ENCODE measurements at places on chromosomes 11 and 22.

DNA sequence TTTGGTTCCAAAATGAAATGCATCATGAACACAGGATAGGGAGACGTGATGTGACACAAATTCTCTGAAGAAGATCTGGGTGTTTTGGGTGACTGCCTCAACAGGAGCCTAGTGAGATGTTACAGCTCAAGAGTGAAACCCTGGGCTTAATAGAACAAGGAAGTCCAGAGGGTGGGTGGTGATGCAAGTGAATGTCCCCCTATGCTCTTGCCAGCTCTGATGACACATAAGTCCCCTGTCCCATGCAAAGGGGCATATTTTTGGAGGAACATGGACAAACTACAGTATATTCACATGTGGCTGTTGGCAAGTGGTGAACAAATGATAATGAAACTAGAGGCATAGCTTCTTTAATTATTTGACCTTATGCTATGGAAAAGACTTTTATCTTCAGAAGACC lies 9.2 kb downstream of the CRTAM start:
- no peak for DNase-seq

DNA sequence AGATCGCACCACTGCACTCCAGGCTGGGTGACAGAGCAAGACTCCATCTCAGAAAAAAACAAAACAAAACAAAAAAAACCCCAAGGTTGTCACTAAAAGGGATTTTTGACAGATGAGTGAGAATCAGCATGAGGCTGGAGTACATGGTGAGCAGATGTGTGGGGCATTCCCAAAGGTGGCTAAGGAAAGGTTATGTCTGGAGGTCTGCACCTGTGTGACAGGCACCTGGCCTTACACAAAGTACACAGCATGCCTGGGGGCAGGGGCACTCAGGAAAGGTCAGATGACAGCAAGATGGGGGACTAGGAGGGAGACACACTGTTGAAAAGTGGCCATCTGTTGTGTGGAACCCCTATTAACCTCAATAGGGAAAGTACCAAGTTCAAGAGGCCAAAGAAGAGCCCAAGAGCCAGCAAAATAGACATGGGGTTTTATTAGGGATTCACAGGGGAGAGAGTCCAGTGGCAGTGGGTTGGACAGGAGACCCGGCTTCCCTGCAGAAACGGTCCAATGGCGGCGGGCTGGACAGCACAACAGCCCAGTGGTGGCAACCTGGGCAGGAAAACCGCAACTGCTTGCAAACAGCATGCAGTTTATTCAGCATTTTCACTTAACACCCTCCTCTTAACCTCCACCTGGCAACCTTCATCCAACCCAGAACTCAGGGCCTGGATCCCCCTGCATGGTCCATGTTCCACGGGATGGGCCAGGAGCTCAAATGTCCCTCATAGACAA lies 101.1 kb downstream of the MICAL2 start:
- no peak for DNase-seq

DNA sequence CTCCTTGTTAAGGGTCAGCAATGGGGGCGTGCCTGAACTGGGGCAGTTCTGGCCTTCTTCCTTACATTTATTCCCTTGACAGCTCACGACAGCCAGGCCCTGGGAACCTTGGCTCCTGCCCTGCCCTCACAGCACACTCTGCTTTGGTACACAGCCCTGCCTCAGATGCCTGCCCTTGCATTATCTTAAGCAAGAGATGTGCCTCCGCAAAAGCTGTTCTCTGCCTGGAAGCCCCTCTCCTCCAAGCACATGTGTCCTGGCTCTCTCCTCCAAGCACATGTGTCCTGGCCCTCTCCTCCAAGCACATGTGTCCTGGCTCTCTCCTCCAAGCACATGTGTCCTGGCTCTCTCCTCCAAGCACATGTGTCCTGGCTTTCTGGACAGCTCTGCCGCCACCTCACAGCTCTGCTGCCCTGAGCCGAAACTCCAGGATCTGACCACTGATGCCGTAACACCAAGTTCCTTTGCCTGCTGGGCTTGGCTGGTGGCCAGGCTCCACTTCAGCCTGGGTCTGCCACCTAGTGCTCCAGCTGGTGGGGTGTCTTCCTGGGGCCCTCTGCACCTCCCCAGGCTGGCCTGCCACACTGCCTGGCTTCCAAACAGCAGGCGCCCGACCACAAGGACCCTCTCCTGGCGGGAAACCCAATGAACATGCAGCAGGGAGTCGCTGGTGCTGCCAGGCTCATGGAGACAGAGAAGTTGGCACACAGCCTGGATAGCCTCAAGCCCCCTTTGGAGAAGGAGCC lies 53.0 kb downstream of the SCUBE1 start:
- no peak for DNase-seq

DNA sequence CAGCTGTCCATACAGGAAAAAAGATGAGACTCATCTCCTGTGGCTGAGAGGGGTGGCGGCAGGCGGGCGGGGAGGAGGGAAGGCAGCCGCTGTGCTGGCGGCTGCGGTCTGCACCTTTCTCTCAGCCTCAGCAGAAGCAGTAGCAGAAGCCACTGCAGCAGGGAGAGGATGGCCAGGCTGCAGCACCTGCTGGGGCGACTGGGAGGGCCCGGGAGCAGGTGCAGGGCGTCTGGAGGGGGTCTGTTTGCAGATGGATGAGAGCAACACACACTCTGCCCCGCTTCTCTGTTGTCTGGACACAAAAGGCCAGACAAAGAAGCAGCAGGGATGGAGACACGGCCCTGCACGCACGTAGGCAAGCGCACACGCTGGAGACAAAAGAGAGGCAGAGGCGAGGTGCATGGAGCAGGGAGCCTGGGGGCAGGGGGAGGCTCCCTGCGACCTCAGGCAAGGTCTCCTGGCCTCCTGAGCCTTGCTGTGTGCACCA lies 9.3 kb upstream of the MIAT start:
- DNase-seq, result no peak

DNA sequence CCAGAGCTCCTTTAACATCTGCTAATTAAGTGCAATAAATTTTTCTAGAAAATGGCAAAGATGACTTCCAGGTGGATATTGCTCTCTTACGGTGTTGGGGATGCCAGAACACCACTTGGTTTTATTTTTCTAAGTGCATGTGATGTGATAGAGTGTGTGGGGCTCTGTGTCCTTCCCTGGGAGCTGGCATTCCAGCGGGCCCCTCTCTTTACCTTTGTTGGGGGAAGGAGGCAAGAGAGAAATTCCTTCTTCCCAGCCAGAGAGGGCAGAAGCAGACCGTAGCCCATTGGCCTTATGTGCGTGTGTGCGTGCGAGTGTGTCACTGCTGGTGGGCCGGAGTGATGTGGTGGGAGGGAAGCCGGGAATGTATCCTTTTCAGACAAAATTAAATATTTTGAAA lies 17.2 kb downstream of the TEF start:
- DNase-seq, result no peak

DNA sequence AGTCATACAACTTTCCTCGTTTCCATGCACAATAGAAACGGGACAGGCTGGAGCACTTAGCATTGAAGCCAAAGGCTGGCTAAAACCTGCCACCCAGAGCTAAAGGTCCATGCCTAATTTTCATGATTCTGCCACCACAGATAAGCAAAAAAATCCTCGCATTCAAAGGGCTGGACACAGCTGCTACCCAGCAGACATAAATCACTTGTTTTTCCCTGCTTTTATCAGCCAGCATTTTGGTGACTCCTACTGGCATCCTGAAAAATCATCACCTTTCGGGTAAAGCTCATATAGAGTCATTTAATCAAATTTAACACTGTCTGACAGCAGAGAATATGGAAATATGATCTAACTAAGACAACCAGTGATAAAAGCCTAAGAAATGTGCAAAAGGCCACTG lies 37.9 kb downstream of the ALG9 start:
- no peak for DNase-seq

- no peak for DNase-seq
Measured at GRCh38 chr11:43830928-43831440, 49.6 kb upstream of the ALKBH3 start.

- DNase-seq, result no peak
Measured at GRCh38 chr11:46308631-46309419, 31.4 kb downstream of the CREB3L1 start.

- DNase-seq, result no peak
Measured at GRCh38 chr22:42719656-42720262, 911 bp downstream of the A4GALT start.

GRCh38 chr22:29073618-29074275 lies 912 bp downstream of the KREMEN1 start:
- no peak for DNase-seq

- no peak for DNase-seq
Measured at GRCh38 chr22:30424534-30425326, 838 bp upstream of the MTFP1 start.

DNA sequence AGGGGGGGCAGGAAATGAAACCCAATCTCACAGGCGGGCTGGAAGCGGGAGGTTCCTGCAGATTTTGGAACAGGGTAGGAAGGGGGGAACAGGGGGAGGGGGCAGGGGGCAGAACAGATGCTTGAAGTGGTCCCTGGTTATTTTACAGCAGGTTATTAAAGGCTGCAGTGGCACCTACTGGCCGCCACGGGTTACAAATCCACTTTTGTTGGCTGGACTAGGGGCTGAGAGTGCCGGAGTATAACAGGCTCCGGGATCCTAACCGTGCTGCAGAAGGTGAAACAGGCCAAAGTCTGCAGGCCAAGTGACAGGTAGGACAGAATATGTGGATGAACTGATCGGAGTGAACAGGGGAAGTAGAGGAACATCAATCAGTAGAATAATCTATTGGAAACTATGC lies 2.5 kb downstream of the ROBO3 start:
- no peak for DNase-seq

GRCh38 chr11:32447252-32447651 lies 11.9 kb upstream of the WT1 start:
- no peak for DNase-seq

- DNase-seq, result no peak
Measured at GRCh38 chr11:72750556-72751115, 1.6 kb downstream of the ARAP1 start.

- no peak for DNase-seq
Measured at GRCh38 chr11:124618863-124619262, 3.8 kb upstream of the TBRG1 start.

DNA sequence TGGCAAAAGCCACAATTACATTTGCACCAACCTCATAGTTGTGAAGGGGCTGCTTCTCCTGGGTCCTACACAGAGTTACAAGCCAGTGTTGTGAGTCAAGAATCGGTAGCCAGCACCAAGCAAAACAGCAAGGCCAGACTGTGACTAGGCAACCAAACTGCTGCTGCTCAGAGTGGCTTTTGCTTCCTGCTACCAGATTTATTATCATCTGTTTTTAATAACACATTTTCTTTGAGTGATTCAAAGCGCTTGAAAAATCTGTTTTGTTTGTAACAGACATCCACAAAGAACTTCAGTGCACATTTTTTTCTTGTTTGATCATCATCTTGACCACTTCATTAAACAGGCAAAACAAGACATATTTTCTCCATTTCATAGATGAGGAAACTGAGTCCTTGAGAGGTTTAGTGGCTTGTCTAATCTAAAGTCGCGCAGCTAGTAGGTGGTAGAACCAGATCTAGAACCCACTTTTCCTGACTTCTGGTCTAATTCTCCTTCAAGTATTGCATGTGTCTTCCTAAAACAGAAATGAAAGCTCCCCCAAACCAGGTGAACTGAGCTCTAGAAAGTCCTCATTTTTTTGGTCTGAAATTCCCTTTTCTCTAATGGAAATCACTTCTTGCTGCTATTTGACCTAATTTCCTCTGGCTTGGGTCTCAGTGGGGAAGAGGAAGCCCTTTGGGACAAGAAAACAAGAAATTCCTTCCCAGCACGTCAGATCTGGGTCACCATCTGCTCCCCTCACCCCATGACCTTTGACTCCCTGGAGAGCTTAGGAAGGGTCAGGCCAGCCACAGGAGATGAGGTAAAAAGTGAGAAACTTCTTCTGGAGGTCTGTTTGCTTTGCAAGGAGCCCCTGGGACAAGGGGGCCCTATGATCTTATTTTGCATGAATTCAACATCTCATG lies 39.9 kb downstream of the CWC15 start:
- no peak for DNase-seq

GRCh38 chr11:93487032-93487483 lies 56.1 kb downstream of the SMCO4 start:
- no peak for DNase-seq

GRCh38 chr11:120400564-120401364 lies 64.6 kb downstream of the ARHGEF12 start:
- no peak for DNase-seq

GRCh38 chr11:2139123-2139521 lies at the start of gene IGF2:
TSS of gene IGF2 (minus strand) at chr11:2139389. CDS start at chr11:2135523, 3,866 bp downstream.
- no peak for DNase-seq

GRCh38 chr22:41619979-41620588 lies 759 bp downstream of the DESI1 start:
- DNase-seq, result peak; percentile 42

GRCh38 chr11:67369801-67370284 lies 3.6 kb downstream of the CLCF1 start:
- DNase-seq, result no peak

DNA sequence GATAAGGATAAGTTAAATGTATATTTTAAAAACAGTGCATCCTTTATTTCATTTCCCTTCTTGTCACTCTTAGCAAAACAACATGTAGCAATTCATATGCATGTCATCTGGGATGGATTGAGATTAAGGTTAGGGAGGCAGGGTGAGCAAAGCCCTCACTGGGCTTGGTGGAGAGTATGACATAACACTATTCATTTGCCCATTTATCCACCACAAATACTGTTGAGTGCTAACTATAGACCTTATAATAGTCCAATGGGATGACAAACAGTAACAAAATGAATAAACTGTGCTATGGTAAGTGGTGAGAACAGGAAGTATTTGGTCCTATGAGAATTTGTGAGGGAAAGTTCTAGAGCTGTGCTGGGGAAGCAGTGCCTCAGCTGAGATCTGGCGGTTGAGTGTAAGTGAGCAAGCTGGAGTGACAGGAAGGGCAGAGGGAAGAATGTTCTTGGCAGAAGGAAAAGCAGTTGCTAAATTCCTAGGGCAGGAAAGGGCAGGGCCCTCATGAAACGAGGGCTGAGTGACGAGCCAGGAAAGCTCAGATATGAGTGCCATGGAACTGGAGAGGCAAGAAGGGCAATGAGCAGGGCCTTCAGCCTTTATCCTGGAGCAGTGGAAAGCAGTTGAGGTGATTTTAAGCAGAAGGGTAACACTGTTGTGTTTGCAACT lies 6.7 kb downstream of the HSD17B12 start:
- no peak for DNase-seq

DNA sequence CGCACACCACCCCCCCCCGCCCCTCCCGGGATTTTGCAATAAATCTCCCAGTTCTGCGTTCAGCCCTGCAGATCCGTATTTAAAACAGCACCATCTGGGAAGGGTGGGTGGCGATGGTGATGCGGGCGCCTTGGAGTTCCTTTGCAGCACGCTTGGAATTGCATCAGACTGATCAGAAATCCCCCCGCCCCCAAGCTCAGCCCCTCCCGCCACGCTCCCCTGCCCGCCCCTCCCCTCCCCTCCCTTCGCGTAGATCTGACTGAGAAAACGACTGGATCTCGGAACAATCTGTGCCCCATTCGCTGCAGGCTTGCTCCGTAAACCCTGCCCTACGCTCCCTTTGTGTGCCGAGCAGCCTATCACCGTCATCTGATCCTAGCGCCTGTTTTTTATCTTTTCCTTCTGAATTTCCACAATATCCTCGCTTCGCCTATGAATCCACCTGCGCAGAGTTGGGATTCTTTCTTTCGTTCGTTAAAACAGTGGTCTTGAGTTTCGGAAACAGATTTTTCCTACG lies 18.1 kb upstream of the BDNF start:
- no peak for DNase-seq

GRCh38 chr11:96259134-96259830 lies 83.7 kb downstream of the MAML2 start:
- no peak for DNase-seq
